Activated CD4-positive, alpha-beta T cell treated with anti-CD3 and anti-CD28 coated beads for 48 hours (primary cell): ENCODE measurements at places on chromosomes 5 and 9.

- DNase-seq = no peak
These were observed 217.2 kb downstream of the TARS1 start for GRCh38 chr5:33657804-33658440.

- DNase-seq = no peak
These were observed 155.6 kb upstream of the ZNF618 start for GRCh38 chr9:113720495-113720894.

DNA sequence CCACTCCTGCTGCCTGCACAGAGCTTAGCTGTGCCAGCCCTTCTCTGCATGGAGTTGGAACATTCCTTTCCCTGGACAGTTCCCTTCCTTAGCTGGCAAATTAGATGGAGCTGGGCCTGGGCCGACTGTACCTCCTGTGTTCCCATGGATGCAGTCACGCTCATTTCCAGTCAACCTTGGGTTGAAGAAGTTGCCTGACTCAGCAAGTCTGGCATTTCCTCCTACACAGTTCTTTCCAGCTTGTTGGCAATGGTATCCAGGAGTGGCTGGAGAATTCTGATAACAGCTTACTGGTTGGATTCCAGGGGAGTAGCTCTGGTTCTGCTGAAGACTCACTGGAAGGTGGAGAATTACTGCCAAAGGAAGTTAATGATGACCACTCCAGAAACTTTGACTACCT, 9.2 kb upstream of the TAF1L start:
- DNase-seq = no peak

- DNase-seq = no peak
These were observed 459.2 kb downstream of the KIF4B start for GRCh38 chr5:155472780-155473179.

- DNase-seq = no peak
These were observed 506.3 kb upstream of the WWC1 start for GRCh38 chr5:167785106-167785505.

DNA sequence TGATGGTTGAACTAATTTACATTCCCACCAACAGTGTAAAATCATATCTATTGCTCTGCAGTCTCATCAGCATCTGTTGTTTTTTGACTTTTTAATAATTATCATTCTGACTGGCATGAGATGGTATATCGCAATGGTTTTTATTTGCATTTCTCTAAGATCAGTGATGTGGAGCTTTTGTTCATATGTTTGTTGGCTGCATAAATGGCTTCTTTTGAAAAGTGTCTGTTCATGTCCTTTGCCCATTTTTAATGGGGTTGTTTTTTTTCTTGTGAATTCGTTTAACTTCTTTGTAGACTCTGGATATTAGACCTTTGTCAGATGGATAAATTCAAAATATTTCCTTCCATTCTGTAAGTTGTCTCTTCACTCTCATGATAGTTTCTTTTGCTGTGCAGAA, 115.2 kb upstream of the CDH12 start:
- no peak for DNase-seq

GRCh38 chr5:112907166-112907631, 14.8 kb downstream of the REEP5 start:
- DNase-seq = no peak

- no peak for DNase-seq
These were observed 34.2 kb downstream of the MTAP start for GRCh38 chr9:21836437-21837161.

- no peak for DNase-seq
These were observed 291.3 kb upstream of the ADAMTSL1 start for GRCh38 chr9:18182636-18183035.
